Left ventricle myocardium inferior (tissue), 1 donor: ENCODE measurements at places on chromosomes 11 and 22.

GRCh38 chr11:76181371-76181770, 24.9 kb downstream of the WNT11 start:
- no peak for DNase-seq

DNA sequence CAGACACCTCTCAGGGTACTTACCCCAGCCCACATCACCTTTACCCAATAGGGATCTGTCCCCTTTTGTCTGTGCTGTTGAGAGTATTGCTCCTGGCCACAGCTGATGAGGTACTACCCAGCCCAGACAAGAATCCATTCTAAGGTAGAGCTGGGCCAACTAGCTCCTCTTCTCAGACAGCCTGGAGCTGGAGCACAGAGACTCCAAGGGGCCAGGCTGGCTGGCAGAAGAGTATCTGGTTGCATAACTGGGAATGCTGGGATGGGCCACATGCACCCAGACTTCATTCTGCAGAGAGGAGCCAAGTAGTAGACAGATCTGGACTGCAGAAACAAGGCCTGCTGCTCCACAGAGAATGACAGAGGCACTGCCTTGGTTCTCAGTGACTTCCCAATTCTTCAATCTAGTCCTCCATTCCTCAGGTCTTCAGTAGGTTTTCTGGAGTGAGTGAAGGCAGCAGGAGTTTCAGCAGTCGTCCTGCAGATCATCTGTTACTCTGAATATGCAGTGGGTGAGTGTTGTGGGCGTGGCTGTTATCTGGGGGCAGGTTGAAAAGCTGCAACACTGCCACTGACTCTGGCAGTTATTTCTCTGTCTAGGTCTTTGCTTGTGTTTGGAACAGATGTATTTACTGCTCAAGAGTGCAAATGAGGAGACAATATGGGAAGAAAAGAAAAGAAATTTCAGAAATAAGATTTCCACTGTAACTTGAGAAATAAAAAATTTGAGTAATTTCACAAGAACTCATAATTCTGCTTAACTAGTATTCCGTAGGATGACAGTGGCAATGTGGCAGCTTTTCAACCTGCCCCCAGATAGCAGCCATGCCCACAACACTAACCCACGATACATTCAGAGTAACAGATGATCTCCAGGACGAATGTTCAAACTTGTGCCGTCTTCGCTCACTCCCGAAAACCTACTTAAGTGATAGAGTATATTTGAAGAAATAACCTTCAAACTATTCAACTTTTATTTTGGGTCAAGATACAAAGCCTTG, 34.9 kb downstream of the MAPK1 start:
- no peak for DNase-seq

DNA sequence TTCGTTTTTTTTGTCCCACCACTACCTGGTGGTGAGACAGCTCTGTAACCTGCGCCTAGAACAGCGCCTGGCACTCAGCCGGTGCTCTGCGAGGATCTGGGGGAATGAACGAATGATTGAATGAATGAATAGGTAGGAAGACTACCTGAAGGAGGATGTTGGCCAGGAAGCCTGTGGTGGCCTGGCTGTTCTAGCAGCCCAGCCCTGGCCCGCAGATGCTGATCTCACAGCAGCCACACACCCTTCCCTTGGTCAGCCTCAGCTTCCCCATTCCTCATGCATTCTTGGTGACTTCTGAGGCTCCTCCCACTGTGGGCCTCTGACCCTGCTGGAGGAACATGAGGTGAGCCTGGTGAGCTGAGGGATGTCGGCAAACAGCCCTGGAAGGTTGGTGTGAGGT, 3.7 kb downstream of the TRPM5 start:
- DNase-seq, result no peak

GRCh38 chr22:27461470-27461869, 340.1 kb downstream of the MN1 start:
- DNase-seq, result no peak

GRCh38 chr22:50119768-50120251, 30.0 kb downstream of the MOV10L1 start:
- DNase-seq, result no peak

DNA sequence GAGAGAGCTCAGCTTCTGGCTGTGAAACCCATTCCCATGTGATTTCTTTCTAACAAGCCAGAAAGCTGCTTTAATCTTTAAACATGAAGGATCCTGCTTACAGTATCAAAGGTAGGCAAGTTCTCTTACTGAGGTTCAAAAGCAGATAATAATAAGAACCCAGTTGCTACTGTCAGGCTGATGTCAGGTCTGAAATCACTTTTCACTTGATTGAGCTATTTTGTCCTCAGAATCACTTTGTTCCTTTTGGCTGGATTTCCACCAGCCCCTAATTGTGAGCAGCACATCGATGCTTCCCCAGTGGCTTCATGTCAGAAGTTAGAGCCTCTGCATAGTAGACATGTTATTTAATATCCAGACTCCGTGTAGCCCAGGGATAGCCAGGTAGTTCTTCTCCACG, 55.8 kb upstream of the CEP295 start:
- no peak for DNase-seq

DNA sequence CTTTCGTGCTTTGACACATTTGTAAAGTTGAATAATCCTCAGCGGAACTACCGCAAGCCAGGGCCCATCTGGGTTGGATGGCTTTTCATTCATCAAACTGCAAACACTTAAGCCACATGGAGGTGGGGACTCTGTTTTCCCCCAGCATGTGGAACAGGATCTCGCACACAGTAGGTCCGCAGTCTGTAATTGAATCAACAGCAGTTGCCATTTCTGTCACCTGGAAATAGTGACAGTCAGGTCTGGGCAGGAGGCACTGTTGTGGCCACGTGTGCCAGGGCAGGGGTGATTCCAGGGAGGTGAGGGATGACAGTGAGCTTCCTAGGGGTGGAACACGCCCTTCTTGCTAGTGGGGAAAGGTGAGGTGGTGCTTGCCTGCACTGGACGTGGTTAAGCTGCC, 50.7 kb upstream of the ANO1 start:
- DNase-seq, result no peak

DNA sequence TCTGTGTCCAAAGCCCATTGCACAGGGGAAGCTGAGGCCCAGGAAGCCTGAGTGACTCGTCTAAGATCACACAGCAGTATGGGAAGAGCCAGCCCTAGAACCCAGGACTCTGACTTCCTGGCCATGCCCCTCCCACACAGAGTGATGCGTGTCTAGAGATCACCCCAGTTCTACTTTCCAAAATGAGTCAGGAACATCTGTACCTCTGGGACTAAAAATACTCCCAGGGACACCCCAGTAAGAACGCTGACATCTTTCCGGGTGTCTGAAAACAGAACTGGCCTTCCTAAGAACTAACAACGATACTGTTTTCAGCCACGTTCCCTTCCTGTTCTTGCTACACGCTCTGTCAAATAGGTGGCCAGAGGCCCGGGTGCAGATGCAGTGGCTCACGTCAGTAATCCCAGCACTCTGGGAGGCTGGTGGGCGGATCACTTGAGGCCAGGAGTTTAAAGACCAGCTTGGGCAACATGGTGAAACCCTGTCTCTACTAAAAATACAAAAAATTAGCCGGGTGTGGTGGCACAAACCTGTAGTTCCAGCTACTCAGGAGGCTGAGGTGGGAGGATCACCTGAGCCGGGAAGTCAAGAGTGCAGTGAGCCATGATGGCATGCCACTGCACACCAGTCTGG, 21.7 kb upstream of the PDGFB start:
- no peak for DNase-seq

- DNase-seq, result no peak
Observed at GRCh38 chr11:65616575-65617001, 1.0 kb downstream of the PCNX3 start.

- peak; percentile 29 for DNase-seq
Observed at GRCh38 chr11:130830566-130830965, 85.7 kb downstream of the SNX19 start.

GRCh38 chr11:133425992-133426391, 106.3 kb downstream of the OPCML start:
- no peak for DNase-seq

- peak; percentile 45 for DNase-seq
Observed at GRCh38 chr11:120564573-120565311, 53.2 kb downstream of the GRIK4 start.

GRCh38 chr11:8756201-8756600, 73.6 kb downstream of the RPL27A start:
- no peak for DNase-seq

DNA sequence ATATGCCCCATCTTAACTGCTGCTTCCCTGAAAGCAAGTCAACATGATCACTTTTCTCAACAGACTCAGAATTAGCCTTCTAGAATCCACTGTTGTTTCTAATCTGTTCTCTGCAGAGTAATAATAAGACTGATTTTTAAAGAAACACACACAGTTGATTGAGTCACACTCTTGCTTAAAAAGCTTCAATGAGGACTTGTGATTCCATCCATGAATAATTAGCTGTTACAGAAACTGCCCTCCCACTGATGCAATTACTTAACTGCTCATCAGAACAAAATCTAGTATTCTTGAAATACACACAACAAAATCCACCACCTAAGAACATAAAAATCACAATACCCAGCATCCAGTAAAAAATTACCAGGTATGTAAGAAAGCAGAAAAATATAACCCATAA, 100.5 kb upstream of the TIMP3 start:
- DNase-seq, result no peak

DNA sequence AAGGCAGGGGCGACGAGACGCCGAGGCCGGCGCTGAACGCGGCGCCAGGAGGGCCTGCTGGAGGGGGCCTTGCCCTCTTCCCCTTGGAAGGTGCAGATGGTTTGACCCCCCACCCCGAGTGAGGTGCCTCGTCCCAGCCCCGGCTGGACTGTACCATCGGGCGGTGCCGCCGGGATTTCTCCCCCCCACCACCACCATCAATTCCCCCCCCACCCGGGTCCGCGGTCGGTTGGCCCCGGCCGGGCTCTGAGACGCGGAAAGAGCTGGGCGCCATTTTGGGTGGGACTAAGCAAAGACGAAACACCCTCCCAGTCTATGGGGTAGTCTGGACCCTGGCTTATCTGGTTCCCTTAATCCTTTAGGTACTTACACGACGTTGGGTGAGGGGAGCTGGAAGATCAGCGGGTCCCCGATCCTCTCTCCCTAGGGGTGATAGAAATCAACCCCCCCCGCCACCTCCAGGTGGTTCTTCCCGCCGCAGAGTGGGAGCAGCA, at the start of gene PRDM10:
Gene PRDM10 (minus strand): TSS at position 484 of the 494 bp plus-strand sequence. CDS start 41,871 bp downstream, outside the sequence.
- DNase-seq, result peak; percentile 93

DNA sequence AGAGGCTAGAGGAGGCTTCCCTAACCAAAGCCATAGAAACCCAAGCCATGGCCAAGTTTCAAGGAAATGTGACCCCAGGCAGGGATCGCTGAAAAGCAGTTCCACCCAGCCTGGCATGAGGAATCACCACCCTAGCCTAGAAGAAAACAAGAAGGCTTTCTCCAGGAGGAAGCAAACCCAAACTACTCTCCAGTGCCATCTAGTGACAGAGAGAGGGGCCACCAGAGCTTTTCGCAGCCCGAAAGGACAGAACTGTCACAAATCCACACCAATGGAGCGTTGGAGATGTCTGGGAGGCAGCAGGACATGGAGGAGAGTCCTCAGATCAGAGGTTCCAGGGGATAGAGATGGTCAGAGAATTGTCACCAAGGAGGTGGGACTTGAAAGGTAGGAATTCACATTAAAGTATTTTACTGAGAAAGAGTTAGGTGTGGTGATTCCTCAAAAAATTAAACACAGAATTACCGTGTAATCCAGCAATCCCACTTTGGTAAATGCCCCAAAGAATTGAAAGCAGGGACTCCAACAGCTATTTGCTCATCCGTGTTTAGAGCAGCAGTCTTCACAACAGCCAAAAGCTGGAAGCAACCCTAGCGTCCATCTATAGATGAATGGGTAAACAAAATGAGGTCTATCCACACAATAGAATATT, 67.3 kb upstream of the NUP50 start:
- DNase-seq, result no peak

DNA sequence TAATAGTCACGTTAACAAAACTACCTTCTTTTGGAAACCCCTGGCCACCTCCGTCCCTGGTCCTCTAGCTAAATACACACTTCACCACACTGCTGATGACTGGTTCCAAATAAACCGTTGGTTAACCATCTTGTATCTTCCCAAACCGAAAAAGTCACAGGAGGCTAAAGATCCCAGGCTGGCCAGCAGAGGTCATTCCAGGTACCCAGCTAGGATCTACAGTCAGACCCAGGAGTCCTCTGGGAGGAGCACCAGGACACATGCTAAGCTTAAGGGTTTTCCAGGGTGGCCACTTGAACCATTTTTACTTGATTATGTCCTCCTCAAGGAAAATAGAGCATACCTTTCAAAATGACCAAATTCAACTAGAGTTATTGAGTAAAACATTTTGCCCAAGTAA, 103.2 kb downstream of the ETS1 start:
- DNase-seq, result no peak

DNA sequence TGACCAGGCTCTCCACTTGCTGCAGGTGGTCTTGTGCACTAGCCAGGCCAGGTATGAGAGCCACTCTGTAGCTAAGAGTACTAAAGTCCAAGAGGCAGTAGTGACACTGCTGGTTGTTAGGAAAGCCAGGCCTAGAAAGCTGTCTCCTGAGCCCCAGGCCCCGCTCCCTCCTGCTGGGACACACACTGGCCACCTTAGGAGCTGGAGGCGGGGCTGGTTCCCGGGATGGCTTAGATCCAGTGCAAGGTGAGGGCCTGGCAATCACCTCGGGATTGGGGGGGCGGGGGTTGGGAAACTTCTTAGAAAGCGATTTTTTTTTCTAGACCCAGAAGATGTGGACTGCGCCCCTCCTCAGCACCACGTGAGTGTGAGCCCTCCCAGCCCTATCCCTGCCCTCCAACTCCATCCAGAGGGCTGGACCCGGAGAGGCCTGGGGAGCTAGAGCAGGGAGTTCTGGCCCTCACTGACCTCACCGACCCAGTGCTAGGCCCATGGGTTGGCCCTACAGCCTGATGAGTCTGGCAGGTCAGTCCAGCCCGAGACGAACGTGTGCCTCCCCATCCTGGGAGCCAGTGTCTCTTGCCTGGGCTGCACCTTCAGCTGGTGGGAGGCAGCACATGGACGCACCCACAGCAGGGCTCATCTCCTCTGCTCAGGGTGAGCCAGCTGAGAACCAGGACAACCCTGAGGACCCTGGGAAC, 18.1 kb downstream of the SLC37A2 start:
- no peak for DNase-seq

GRCh38 chr11:6927030-6927617, 898 bp downstream of the ZNF215 start:
- no peak for DNase-seq
